ENCODE measurements at places on chromosomes 3 and 15. TPM values are rescaled to one million over a fixed set of nuclear protein-coding genes. Genes with fewer than 3 reads are reported as not detected.

REC114 gene
- not detected for total RNA-seq

STRC gene
- total RNA-seq, result 2.9 TPM

GABRG3 gene
- 3.1 TPM for total RNA-seq

LYZL4 gene
- not detected for total RNA-seq
